ENCODE measurements at places on chromosomes 1 and 21.

DNA sequence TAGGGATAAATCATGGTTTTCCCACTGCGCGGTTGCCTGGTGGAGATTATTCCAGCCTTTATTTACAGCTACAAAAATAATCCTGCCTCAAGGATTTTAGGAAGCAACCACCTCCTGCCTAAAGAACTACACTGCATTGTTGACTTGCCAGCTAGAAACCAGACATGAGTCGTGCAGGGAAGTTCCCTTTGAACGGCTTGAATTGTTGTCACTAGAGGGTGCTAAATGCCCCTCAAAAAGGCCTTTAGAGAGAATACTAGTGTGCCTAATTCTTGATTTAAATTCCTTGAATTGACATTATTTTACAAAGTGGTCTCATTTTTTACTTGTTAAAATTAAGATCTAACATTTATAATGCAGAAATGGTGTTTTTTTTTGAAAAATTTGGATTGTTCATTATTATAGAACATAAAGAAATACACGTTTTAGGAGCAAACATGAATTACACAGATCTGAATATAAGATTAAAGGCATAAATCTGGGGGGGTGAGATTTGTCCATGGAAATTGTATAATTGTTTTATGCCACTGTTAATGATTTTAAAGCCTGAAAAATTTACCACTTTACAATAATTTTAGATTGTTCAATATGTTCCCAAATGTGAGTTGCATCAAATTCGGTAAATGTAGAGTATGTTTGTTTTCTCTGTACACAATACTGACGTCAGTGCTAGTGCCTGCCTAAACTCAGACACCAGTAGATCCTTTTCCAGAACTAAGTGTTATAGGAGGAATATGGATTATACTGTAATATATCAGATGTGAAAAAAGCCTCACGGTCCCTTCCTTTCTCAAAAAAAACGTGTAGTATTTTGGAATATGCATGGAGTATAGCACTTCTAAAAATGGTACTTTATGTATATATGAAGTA, 7.6 kb upstream of the ERG start:
- DNase-seq = no peak

DNA sequence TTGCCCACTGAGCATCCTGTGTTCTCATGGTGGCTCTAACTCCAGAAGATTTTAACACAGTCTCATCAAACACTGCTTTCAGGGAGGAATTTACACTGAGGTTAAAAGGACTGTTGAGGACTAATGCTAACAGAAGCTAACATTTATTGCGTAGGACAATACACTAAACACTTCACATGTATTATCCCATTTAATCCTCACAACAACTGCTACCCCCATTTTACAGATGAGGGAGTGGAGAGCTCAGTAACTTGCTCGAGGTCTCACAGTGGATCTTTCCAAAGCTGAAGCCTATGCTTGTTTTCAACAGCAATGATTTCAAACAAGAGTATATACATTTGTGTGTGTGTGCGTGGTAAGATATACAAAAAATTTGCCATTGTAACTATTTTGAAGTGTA, 13.9 kb downstream of the ATF3 start:
- no peak for DNase-seq

DNA sequence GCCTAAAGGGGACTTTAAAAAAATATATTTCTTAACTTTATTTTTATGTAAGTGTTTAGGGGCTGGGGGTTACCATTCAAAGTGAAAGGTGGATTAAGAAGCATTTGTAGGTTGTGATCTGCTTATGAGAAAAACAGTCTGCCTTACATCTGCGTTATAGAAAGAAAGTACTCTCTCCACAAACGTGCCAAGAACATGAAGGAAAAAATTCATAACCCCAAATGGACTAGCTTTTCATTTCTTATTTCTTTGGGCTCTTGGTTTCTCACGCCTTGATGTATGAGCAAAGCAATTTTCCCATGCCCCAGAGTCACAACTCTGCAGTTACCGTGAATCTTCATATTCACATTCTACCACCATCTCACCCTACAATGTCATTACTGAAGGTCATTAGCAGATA, 1165.1 kb upstream of the ADGRL4 start:
- DNase-seq = no peak

DNA sequence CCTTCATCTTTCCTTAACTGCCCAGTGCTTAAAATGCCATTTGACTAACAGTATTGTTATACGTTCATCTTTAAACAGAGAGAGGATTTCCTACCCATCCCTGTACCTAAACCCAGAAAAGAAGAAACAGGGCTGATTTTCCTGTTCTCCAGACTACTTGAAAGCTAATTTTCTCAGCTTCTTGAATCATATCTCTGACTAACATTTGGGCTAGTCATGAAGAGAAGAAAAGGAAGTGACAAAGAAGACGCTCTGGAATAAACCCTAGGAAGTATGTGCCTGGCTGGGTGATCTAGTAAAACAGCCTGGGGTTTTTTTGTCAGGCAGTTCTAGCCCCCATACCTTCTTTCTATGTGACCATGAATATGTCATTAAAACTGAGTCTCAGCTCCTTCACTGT, 44.8 kb upstream of the SGIP1 start:
- DNase-seq = no peak

DNA sequence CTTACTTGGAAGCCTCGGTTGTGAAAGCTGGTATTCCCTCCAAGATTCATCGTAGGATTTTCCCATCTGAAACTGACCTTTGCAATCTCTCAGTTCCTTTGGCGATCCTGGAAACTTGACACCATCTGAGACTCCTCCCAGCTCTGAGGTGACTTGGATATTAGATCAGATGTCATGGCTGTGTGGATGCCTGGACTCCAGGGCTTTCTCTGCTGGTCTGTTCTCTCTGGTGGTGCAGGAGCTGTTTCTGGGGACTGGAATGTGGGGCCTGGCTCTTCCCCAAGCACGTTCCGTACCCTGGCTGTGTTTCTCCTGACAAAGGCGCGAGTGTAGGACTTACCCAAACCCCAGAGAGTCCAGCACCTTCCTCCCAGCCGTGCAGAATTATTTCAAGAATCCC, 252.2 kb downstream of the RPS6KC1 start:
- DNase-seq = no peak

GRCh38 chr1:232699814-232700213, 69.9 kb upstream of the SIPA1L2 start:
- DNase-seq = no peak

DNA sequence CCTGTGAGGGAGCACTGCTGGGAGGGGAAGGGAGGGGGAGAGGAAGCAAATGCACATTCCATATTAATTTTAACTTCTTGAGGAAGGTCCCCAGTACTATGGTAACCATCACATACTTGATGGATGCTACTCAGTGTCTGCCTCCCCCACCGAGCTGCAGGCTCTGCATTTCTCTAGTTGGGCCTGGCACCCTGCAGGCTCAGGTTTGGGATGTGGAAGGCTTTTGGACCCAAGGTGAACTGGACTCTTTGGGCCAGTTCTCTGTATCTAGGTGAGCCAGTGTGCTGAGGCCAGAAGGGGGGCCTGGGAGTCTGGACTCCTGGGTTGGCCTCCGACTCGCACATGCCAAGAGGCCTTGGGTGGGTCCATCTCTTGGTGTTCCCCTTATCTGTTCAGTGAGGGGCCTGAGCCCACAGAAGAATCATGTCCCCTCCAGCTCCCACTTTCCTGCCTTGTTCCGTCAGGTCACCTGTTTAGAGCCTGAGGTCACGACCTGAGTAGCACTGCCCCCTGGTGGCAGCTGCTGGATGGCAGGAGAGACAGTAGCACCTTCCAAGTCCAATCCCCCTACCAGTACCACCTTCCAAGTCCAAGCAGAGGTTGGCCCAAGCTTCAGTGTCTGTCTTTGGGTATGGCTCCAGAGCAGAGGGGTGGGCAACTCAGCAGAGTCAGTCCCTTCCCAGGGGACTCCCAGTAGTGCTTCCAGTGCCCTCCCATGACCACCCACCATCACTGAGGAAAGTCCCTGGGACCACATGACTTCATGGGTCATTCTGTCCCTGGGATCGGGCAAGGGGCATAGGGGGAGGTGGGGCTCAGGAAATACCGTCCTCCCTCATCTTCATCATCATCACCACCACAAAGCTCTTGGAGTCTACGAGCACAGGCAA, 241.8 kb downstream of the TRABD2B start:
- DNase-seq = peak; percentile 21

GRCh38 chr1:113125517-113125916, 52.5 kb downstream of the LRIG2 start:
- DNase-seq = no peak

DNA sequence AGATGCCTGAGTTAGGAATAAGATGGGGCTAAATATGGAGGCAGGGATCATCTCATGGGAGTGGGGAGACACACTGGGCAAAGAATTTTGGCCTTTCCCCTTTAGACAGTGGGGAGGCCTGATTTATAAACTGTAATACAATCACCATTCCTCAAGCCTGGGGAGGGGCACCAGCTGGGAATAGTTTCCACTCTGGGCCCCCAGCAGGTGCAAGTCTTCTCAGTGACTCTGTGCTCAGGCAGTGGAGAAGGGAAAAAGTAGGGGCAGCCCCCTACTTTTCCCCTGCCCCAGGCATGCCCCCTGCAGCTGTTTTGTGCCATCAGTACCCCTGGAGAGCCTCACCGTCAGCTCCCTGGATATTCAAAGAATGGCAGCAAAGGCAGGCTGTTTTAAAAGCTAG, 19.1 kb downstream of the COA7 start:
- DNase-seq = no peak

DNA sequence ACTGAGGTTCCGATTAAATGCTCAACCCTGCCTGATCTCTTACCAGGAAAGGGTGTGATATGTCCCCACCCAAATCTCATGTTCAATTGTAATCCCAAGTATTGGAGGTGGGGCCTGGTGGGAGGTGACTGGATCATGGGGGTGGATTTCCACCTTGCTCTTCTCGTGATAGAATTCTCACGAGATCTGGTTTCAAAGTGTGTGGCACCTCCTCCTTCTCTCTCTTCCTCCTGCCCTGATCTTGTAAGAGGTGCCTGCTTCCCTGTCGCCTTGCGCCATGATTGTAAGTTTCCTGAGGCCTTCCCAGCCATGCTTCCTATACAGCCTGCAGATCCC, 34.9 kb downstream of the RSPH1 start:
- DNase-seq = no peak

- no peak for DNase-seq
These were observed 221.2 kb downstream of the SETD4 start for GRCh38 chr21:35838987-35839763.

DNA sequence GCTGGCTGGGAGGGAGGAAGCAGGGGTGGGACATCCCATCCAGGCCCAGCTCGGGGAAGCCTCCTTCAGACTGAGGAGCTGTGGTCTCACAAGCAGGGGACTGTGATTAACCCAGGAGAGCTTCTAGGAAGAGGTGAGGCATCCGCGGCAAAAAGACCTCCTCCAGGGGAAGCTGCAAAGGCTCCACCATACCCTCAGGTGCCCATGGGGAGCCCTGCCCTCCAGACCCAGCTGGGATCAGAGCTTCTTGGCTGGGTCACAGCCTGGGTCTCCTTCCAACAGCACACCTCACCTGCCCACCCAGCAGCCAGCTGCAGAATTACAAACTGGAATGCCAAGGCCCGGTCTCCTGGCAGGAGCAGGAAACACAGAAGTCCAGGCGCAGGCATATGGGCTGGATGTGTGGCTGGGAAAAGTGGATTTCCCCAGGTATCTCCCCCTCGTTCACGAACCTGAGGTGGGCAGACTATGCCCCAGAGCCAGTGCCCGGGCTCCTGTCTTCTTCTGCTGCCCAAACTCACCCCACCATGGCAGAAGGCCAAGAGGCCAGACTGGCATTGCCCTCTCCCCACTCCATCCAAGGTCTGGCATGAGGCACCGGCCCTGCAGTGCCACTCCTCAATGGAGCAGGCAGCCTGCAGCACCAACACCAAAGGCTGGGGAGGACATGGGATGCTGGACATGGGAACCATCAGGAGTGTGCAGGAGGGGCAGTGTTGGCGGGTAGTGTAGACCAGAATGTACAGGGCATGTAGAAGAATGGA, 15.4 kb upstream of the ARF1 start:
- no peak for DNase-seq

- DNase-seq = no peak
These were observed 4.9 kb downstream of the GBP1 start for GRCh38 chr1:89060091-89060490.

DNA sequence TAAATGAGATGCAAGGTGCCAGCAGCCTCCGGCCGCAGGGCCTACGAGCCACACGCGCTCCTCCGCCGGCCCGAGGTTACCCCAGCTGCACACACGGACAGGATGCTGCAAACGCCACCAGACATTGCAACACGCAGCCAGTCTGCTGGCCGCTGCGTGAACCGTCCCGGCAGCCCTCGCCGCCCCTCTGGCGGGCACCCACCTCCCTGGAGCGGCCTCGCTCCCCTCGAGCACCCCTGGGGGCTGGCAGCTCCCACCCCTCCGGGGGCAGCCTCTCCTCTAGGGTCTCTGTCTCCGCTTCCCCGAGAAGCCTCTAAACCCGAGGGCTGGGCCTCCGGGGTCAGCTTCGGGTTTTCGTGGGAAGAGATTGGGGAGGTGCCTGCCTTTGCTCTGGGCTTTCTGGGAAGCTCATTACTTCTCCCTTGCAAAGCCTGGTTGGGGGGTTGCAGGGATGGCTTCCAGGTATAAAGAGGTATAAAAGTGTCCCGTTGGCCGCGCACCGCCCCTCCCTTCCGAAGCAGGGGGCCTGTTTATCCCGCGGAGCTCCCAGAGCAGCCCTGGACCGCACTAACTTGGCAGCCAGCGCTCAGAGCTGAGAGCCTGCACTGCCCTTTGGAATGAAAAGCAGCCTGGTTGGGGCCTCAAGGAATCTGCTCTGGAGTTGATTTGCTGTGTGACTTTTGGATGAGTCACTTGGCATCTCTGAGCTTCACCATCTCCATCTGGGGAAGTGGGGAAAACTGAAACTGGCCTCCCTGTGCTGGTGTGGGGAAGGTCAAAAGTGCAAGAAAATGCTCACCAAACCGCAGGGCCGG, 21.8 kb downstream of the DHRS3 start:
- no peak for DNase-seq

DNA sequence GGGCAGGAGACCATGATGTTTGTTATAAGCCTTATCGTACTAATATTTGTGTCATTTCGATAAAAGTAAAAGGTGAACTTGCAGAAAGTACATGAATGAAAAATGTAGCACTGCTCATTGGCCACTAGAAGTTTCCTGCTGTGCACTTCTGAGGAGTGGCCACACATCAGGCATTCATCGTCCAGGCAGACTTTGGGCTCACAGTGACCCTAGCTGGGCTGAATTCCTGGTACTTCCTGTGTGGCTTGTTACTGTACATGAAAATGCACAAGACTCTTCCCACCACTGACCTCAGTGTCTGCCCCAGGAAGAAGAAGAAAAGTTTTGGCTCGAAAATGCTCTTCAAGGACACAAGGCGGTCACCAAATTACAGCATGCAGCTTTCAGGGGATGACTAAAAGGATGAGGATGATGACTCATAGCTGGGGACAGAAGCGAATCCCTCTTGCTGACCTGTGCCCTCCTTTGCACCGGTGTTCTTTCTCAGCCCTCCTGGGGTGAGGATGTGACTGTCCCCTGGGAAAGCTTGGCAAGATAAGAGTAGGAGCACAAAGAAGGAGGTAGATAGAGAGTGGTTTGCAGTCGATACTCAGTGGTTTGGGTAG, 252.4 kb upstream of the KAZN start:
- no peak for DNase-seq

- DNase-seq = no peak
These were observed 2.8 kb downstream of the PLA2G5 start for GRCh38 chr1:20072771-20073170.

GRCh38 chr1:157948312-157949073, 45.0 kb upstream of the KIRREL1 start:
- no peak for DNase-seq

All from stimulated activated CD4-positive, alpha-beta T cell treated with anti-CD3 and anti-CD28 coated beads, Interleukin-1b, Interleukin-23, amount 100 ng/mL, for 4 hours (primary cell).